ENCODE measurements at places on chromosomes 6 and 20.

DNA sequence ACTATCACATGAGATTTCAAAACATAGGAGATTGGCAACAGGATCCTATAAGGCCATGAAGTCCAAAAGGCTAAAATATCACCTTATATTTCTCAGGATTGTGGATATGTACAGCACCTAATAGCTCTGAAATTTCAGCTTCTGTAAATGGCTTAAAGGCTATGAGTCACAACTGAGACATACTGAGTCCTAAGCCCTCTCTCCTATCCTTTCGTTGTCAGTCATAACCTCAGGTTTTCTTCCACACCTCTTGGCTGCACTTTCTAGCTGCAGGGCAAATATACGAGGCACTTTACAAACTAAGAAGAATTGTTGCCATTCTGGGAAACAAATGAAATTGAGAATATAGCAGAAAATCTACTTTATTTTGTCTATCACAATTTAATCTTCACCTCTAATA is 969.9 kb upstream of the EPHA7 start:
- no peak for DNase-seq

DNA sequence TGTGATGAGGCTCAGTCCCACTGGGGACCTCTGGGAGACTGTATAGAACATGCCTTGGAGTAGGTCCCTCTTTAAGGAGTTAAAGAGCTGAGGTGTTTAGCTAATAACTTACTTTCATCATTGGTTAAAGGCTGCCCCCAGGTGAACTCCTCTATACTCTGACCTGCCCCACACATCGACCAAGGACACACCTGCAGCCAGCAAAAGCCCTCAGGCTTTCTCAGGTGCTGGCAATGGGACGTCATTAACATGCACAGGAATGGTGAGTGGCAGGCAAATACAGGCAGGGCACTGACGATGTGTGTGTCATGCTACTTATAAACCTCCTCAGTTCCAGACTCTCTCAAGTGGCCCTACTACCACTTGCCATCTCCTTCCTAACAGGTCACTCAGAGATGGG is 366.4 kb downstream of the KIF16B start:
- DNase-seq = no peak

- no peak for DNase-seq
These were observed 14.4 kb upstream of the RIN2 start for GRCh38 chr20:19743640-19743995.

- no peak for DNase-seq
These were observed 7.3 kb upstream of the COL9A1 start for GRCh38 chr6:70310063-70310694.

- no peak for DNase-seq
These were observed 7.8 kb upstream of the APMAP start for GRCh38 chr20:25000268-25000801.

DNA sequence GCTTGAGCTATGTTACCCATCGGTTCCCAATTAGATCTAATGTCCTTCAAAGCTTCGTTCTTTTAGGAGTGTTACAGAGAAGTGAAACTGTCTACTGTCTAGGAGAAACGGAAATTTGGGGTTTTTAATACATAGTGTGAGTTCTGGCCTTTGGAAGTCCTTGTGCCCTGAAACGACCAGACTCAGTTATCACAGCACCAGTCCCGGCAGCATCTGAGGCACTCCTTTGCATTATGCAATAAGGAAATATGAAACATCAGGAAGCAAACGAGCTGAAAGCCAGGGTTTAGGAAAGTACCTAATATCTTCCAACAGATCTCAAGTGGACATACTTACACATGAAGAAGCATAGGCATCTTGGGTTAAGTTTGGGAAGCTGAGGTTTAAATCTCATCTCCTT is 61.8 kb upstream of the ADGRF1 start:
- no peak for DNase-seq

DNA sequence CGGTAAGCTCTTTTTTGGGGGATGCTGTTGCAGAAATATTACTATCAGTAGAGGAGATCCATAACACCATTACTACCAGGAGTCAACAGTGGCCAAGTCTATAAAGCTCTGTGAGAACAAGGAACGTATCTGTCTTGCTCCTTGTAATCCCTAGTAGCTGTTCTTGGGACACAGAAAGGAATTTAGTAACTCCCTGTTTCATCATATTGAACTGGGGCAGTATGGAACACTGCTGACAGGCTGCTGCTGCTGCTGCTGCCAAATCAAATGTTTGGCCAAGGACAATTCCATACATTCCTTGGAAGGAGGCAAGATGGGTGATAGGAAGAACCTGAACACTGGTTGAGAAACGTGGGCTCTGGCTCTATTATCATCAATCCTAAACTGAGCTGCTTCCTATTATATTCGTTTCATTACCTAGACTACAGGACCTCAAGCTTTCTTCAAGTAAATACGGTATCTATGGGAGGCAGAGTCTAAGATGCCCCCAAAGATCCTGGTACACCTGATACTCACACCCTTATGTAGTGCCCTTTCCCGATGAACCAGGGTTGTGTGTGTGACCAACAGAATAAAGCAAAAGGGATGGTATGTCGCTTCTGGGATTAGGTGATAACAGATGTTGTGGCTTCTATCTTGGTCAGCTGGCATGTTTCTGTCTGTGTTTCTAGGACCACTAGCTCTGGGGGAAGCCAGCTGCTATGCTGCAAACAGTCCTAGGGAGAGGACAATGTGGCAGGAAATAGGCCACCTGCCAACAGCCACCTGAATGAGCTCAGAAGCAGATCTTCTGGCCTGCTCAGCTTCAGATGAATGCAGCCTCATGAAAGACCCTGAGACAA is 39.5 kb downstream of the ELOVL5 start:
- no peak for DNase-seq

GRCh38 chr6:16548121-16548520 is 213.1 kb downstream of the ATXN1 start:
- DNase-seq = no peak

DNA sequence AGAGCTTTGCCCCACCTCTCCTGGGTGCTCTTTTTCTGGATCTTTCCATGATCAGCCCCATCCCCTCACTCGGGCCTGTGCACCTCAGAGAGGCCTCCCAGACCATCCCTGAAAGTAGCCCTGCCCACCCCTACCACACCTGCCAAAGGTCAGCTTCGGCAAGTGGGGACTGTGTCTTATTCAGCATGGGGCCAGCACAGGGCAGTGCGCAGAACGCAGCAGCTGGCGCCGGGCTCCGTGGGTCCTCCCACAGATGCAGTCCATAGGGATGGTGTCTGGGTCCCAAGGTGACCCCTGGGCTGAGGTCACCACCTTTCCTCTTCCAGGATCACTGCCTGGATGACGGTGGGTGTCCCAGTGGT is 79.4 kb downstream of the CEBPB start:
- no peak for DNase-seq

DNA sequence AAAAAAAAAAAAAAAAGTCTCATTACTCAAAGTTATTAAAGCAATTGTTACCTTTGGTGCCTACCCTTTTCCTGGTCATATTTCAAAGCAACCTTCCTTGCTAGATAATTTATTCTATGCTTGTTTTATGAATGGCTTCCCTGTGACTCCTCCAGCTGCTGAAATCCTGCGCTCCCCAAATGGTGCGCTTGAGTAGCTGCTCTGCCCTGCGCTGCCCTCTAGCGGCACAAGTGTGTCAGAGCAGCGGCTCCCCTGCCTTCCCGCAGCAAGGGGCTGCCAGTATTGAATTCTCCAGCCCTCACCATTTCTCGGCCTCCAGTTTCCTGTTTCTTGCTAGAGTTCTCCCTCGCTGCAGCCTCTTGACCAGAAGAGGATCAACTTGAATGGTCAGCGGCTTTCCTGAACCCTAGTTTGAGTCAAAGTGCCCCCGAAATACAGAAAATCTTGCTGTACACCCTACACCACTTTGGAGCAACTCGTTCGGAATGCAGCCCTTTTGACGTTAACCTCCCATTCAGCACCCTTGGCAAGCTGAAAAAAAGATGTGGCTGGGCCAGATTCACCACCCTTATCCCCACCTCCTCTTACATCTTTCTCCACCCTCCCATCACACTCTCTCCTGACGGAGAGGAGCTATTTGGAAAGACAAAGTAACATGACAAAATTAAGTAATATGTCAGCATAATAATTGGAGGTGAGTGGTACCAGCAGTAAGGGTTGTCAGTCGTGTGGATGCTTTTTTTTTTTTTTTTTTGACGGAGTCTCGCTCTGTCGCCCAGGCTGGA is 60.4 kb upstream of the KLHL31 start:
- peak; percentile 89 for DNase-seq

DNA sequence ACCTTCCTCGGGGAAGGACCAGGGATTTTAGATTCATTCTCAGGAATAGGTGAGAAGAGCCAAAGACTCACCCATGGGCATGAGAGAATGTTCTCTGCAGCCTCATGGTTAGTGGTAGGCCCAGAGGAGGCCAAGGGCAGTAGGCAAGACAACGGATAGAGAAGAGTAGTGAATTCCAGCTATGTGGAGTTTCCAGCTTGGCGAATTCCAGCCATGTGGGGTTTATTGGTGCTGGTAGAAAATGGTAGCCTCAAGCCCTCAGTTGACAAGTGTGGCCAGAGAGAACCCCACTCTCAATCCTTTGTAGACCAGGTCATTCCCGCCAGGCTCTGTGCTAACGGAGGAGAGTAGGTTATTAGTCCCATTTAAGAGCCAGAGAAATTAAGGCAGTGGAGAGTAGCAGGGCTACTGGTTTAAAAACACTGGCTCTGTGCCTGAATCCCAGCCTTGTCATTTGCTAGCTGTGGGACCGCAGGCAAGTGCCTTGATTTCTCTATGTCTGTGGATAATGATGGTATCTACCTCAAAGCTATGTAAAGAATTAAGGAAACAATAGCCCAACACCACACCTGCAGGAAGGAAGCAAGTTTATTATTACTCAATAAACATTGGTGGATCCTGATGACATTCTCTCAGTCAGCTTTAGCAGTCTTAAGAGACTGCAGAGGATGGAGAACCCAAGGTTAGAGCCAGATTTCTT is 2.0 kb upstream of the SLC9A8 start:
- DNase-seq = peak; percentile 40

- DNase-seq = no peak
These were observed 47.3 kb upstream of the STXBP5 start for GRCh38 chr6:147156799-147157382.

DNA sequence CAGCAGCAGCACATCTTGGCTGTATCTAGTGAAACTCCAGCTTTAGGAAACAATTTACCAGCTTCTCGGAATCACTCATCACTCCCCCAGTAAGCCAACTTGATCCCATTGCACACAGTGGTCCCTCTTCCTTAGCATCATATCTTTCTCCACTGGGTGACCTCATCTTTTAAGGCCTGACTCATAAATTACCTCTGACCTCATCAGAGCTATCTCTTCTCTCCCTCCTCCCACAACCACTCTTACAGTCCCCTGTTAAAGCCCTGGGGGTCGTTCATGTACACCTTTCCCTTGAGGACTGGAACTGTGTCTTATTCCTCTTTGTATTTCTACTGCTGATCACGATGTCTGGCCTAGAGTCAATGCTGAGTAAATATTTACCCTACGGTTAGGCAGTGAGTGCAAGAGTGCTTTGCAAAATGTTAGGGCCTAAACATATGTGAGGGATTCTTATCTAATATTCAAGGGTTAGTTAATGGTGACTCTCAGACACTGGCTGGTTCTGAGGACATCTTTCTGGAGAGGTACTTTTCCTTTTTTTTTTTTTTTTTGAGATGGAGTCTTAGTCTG is 187.2 kb downstream of the LRFN2 start:
- no peak for DNase-seq

DNA sequence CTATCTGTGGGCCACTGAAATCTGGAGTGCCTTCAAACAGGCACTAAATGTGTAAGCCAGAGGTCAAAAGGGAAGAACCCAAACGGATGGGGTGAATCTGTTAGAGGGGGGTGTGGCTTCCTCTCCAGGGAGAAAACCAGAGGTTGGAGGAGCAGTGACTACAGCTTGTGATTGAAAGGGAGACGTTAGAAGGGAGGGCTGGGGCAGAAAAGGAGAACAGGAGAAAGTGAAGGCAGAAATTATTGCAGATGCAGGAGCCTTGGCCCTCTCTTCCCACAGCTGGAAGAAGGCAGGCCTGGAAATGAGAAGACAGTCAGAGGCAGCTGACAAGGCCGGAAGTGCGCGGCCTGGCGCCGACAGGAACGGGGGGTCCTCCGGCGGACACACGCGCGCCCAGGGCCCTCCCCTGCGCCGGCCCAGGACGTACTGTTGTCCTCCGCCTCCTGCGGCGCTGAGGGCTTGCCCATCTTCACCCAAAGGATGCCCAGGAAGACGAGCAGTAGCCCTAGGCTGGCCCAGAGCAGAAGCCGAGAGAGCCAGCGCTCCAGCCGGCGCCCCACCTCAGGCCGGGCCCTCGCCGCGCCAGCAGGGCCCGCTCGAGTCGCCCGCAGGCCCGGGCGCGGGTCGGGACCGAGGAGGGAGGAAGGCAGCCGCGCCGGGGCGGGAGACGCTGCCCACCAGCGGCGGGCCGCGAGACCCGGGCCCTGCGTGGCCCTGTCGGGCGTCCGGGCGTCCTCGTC is 806 bp downstream of the LEMD2 start:
- DNase-seq = peak; percentile 79

Measured in activated CD8-positive, alpha-beta memory T cell treated with anti-CD3 and anti-CD28 coated beads, Interleukin-2, amount 50 U/mL, for 48 hours (primary cell).